ENCODE measurements at places on chromosomes 13 and 19. TPM values are rescaled to one million over a fixed set of nuclear protein-coding genes. Genes with fewer than 3 reads are reported as not detected.

DNA sequence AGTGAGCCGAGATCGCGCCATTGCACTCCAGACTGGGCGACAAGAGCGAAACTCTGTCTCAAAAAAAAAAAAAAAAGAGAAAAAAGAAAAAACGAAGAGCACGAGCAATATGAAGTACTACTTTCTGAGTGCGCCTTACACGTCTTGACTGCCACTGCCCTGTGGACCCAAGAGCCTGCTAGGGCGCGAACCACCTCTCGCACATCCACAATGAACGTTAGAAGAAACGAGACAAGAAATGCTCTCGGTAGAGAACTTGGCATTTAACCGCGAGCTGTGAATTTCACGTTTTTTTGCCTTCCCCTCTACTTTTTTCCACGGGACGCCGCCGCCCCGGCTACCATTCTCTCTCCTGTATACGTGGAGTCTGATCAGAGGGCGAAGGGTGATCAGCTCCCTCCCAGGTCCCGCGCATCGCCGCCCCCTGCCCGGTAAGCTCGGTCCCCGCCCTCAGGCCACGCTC is 454 bp downstream of the TIMM44 start:
- peak overlapping the region; percentile 74 for H3K4me3 ChIP-seq
- H3K27me3 ChIP-seq = no peaks in the 10 kb centered on the region
- no peak for DNase-seq
- H3K27ac ChIP-seq = peak overlapping the region; percentile 86
- no peaks in the 10 kb centered on the region for H3K36me3 ChIP-seq

GRCh38 chr19:10195199-10195519 is 406 bp upstream of the DNMT1 start:
- H3K4me3 ChIP-seq = peak overlapping the region; percentile 73
- no peak for DNase-seq
- peaks cover 18% of the 10 kb centered on the region for H3K4me1 ChIP-seq
- peak overlapping the region; percentile 73 for H3K27ac ChIP-seq
- H3K27me3 ChIP-seq = no peaks in the 10 kb centered on the region

DNA sequence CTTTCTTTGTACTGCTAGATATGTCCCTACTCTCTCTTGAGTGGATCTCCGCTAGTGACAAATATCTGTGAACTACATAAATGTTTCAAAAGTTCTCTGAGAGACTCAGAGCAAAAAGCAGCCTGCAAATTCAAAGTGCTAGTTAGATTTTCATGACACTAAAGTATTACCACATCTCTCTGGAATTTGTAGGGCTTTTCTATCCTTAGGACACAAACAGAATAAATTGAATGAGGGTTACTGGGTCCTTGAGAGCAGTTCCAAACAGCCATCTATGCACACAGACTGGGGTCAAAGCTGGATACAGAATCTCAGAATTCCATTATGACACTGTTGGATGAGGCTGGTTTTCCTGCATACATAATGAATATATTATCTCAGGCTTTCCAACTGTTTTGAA is 953.2 kb downstream of the DIAPH3 start:
- no peak for DNase-seq
- no peaks in the 10 kb centered on the region for H3K27me3 ChIP-seq
- no peak overlapping the region for H3K27ac ChIP-seq
- H3K36me3 ChIP-seq = no peaks in the 10 kb centered on the region

- peak within 1 kb of the TSS; percentile 9 for H3K4me3 ChIP-seq
- no peak for DNase-seq
- H3K4me1 ChIP-seq = peaks cover 25% of the 10 kb centered on the region
- peaks cover 2% of the 10 kb centered on the region for H3K36me3 ChIP-seq
Observed at GRCh38 chr19:48868114-48868886, at the start of gene PLEKHA4. TSS of gene PLEKHA4 (minus strand) at chr19:48868617. CDS start at chr19:48867620, 997 bp downstream.

DNA sequence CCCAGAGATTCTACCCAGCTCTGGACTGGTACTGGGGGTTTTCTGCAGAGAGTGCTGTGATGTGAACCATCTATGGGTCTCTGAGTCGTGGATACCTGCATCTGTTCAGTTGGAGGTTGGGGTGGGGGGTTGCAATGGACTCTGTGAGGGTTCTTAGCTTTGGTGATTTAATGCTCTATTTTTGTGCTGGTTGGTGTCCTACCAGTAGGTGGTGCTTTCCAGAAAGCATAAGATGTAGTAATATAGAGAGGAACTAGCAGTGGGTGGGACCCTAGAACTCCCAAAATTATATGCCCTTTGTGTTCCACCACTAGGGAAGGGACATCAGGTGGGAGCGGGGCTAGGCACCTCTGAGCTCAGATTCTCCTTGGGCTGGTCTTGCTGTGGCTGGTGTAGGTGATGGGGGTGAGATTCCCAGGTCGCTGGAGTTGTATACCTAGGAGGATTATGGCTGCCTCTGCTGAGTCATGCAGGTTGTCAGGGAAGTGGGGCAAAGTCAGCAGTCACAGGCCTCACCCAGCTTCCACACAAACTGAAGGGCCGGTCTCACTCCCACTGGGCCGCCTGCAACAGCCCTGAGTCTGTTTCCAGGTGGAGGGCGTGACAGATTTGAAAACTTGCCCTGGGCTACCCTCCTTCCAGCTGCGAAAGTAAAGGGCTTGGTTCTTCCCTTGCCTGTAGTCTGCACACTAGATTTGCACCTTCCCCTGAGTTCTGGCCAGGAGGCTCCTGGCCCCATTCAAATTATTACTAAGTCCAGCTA is 573.0 kb upstream of the SLITRK1 start:
- no peaks in the 10 kb centered on the region for H3K36me3 ChIP-seq
- H3K27me3 ChIP-seq = no peaks in the 10 kb centered on the region
- no peak for DNase-seq
- H3K4me3 ChIP-seq = no peak overlapping the region

DNA sequence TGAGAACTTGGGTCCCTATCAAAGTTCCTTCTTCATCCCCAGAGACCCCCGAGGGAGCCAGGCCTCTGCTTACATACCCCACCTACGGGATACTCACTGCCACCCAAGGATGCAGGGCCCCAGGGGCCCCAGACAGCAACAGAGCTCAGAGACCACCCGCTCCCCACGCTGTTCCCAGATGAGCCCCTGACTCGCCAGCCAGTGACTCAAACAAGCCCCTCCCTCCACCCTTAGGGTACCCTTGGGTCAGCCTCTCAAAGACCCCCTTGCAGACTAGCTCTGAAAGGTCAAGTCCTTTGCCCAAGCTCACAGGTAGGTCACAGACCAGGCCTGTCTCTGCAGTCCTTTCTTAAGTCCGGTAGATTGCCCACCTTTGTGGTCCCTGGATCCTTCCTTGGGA is 45.7 kb downstream of the CD320 start:
- no peak overlapping the region for H3K27ac ChIP-seq
- no peaks in the 10 kb centered on the region for H3K36me3 ChIP-seq
- DNase-seq = peak; percentile 15
- H3K27me3 ChIP-seq = no peaks in the 10 kb centered on the region
- no peak overlapping the region for H3K4me3 ChIP-seq

GRCh38 chr13:112933649-112934048 is 35.4 kb upstream of the MCF2L start:
- H3K27me3 ChIP-seq = peaks cover 38% of the 10 kb centered on the region
- peaks cover 13% of the 10 kb centered on the region for H3K4me1 ChIP-seq
- no peak overlapping the region for H3K27ac ChIP-seq
- no peak overlapping the region for H3K4me3 ChIP-seq

GRCh38 chr19:19788015-19788414 is 33.5 kb downstream of the ZNF506 start:
- DNase-seq = no peak
- H3K4me1 ChIP-seq = no peaks in the 10 kb centered on the region
- no peak overlapping the region for H3K4me3 ChIP-seq
- no peaks in the 10 kb centered on the region for H3K27me3 ChIP-seq
- H3K27ac ChIP-seq = no peak overlapping the region

DNA sequence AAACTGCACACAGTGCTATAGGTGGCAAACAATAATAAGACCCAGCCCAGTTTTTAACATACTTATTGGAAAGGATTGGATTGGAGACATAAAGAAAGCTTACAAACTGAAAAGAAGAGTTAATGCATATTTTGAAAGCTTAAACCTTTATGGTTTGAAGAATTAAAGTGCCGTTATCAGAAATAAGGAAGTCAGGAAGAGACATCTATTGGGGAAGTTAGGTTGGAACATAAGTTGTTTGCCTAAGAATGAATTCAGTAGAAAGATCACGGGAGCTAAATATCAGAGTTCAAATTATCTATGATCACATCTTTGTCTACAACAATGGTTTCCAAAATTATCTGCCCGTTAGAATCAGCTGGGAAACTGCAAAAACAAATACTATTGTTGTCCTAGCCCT is 767.9 kb downstream of the PCDH9 start:
- H3K27me3 ChIP-seq = no peaks in the 10 kb centered on the region
- H3K36me3 ChIP-seq = no peaks in the 10 kb centered on the region
- no peak for DNase-seq

GRCh38 chr13:45683701-45684100 is 18.4 kb upstream of the CBY2 start:
- H3K4me3 ChIP-seq = no peak overlapping the region
- H3K4me1 ChIP-seq = no peaks in the 10 kb centered on the region
- DNase-seq = peak; percentile 49
- no peaks in the 10 kb centered on the region for H3K27me3 ChIP-seq
- H3K36me3 ChIP-seq = no peaks in the 10 kb centered on the region

- H3K4me3 ChIP-seq = no peak overlapping the region
- no peaks in the 10 kb centered on the region for H3K36me3 ChIP-seq
- DNase-seq = no peak
Observed at GRCh38 chr19:39679056-39679790, 23.5 kb downstream of the LGALS16 start.

- H3K27ac ChIP-seq = no peak overlapping the region
- H3K27me3 ChIP-seq = no peaks in the 10 kb centered on the region
- peaks cover 5% of the 10 kb centered on the region for H3K4me1 ChIP-seq
- H3K36me3 ChIP-seq = no peaks in the 10 kb centered on the region
Observed at GRCh38 chr13:32600890-32601289, 14.6 kb downstream of the PDS5B start.

GRCh38 chr19:32238076-32238475 is 107.3 kb upstream of the ZNF507 start:
- no peaks in the 10 kb centered on the region for H3K36me3 ChIP-seq
- H3K27ac ChIP-seq = no peak overlapping the region
- H3K4me3 ChIP-seq = no peak overlapping the region

DNA sequence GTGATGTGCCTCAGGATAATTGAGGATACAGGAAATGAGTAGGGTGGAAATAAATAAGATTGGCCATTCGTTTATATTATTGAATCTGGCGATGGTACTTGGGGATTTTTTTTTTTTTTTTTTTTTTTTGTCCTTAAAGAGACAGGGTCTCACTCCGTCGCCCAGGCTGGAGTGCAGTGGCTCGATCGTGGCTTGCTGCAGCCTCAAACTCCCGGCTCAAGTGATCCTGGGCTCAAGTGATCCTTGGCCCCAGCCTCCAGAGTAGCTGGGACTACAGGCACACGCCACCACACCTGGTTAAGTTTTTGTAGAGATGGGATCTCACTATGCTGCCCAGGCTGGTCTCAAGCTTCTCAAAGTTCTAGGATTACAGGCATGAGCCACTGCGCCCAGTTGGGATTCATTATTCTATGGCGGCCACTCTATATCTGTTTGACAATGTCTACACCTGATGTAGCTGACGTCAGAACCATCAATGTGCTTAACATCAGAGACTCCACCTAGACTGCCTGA is 2.7 kb upstream of the MAMSTR start:
- no peak overlapping the region for H3K27ac ChIP-seq
- H3K4me3 ChIP-seq = no peak overlapping the region
- H3K27me3 ChIP-seq = no peaks in the 10 kb centered on the region
- H3K36me3 ChIP-seq = no peaks in the 10 kb centered on the region

GRCh38 chr13:89520468-89520867 is 1827.0 kb upstream of the MIR17HG start:
- DNase-seq = no peak
- H3K4me1 ChIP-seq = no peaks in the 10 kb centered on the region
- no peak overlapping the region for H3K27ac ChIP-seq

- no peaks in the 10 kb centered on the region for H3K27me3 ChIP-seq
- peak overlapping the region; percentile 34 for H3K27ac ChIP-seq
- no peaks in the 10 kb centered on the region for H3K36me3 ChIP-seq
- H3K4me1 ChIP-seq = no peaks in the 10 kb centered on the region
Observed at GRCh38 chr13:43831088-43831487, 44.3 kb upstream of the ENOX1 start.

GRCh38 chr13:107351305-107351704 is 783.4 kb upstream of the ARGLU1 start:
- no peak overlapping the region for H3K27ac ChIP-seq
- H3K4me1 ChIP-seq = no peaks in the 10 kb centered on the region
- no peaks in the 10 kb centered on the region for H3K27me3 ChIP-seq
- DNase-seq = no peak
- no peaks in the 10 kb centered on the region for H3K36me3 ChIP-seq
- no peak overlapping the region for H3K4me3 ChIP-seq

DNA sequence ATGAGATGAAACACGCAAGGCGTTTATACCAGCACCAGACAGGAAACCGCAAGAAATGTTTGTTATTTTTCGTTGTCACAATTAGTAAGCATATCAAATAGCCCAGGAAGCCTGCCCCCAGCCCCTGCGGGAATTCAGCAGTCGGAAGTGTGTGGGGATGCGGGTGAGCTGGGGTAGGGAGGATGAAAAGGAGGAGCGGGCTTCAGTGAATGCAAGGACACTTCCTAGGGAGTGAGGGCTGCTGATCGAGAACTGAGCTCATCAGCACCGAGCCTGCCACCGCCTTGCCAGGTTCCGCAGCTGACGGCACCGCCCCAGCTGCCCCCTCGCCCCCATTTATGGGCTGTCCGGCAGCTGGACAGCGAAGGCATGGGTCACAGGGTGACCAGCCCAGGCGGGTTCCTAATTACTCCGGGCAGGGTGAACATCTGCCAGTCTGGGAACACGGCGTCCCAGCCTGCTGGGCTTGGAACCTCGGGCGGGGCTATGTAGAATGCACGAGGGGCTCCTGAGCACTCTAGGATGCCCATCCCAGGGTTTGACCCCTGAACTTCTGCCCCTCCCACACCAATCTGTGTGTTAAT is 1.6 kb upstream of the BEST2 start:
- H3K4me3 ChIP-seq = no peak overlapping the region
- H3K27me3 ChIP-seq = peaks cover 54% of the 10 kb centered on the region
- no peaks in the 10 kb centered on the region for H3K4me1 ChIP-seq
- H3K27ac ChIP-seq = no peak overlapping the region

ZNF835 gene
- total RNA-seq = 3.0 TPM

ZNF471 gene
- total RNA-seq = 2.8 TPM

KIR2DL4 gene
- total RNA-seq = 0.76 TPM

ZNF573 gene
- total RNA-seq = 15.3 TPM

Data from left lung (tissue), 14 donors.